Gastroesophageal sphincter (tissue), 4 donors: ENCODE measurements at places on chromosomes 7 and 10.

- ATAC-seq: no peak
These were observed 128.3 kb downstream of the CCDC3 start for GRCh38 chr10:12873172-12873571.

DNA sequence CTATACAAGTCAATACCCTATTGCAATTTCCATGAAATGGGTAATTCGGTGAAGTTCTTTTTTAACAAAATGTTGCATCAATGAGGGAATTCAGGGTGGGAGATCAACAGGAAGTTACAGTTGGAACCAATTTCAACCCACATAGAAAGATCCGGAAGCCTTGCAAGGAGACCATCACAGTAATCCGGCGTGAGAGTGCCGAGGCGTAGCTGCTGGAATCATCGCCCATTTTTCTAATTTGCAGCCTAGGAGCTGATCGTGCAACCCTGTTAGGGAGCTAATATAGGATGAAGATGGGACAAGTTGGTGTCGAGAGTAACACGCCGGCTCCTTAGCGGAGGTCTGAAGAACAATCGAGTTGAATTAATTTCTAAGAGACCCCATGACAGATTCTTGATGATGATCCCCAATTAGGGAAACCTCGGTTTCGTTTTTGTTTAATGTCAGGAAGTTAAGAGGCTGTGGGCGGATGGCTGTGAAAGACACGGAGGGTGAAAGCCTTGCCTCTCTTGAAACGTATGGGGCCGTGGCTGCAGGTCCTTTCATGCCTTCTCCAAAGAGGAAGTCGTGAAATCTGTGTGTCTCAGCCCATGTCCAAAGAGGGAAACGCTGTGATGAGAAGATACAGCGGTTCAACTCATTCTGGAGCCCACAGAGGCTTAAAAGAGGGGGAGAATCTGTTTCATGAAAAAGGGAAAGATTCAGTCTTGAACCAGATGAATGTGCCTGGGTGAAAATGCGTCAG, 51.2 kb upstream of the CARD11 start:
- ATAC-seq: no peak

DNA sequence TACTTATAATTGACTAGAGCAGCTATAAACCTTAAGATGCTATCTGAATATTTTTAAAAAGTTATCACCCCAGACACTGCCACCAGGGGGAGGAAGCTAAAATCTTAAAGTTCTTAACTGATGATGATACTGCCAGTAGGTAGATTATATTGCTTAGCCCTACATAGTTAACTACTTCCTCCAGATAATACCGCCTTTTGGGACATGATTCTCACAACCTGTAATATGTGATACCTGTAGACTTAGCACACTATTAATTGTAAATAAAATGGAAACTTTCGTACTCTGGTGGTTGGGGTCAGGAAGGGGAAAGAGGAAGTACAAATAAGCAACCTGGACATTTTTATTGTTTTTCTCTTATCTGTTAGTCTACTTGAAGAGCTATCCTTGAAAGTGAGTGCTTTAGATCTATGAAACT, 268.9 kb downstream of the ADK start:
- ATAC-seq: no peak

DNA sequence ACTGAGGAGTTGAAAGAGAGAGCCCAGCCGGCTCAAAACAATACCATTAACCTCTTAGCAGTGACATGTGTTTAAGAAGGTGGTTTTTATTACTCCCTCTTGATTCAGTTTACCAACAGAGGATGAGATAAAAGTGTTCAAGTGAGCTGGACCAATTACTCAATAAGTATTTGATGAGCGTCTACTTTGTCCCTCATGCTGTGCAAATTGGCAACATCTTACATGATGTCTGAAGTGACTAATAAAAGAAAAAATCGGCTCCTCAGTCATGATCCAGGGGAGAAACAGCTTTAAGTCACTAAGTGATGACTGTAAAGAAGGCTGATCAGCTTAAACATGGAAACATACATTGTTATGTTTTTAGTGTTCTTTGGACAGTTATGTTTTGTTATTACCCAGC, 7.8 kb downstream of the WNT16 start:
- no peak for ATAC-seq

GRCh38 chr7:123410273-123410904, 124.0 kb downstream of the IQUB start:
- ATAC-seq: peak; percentile 93

DNA sequence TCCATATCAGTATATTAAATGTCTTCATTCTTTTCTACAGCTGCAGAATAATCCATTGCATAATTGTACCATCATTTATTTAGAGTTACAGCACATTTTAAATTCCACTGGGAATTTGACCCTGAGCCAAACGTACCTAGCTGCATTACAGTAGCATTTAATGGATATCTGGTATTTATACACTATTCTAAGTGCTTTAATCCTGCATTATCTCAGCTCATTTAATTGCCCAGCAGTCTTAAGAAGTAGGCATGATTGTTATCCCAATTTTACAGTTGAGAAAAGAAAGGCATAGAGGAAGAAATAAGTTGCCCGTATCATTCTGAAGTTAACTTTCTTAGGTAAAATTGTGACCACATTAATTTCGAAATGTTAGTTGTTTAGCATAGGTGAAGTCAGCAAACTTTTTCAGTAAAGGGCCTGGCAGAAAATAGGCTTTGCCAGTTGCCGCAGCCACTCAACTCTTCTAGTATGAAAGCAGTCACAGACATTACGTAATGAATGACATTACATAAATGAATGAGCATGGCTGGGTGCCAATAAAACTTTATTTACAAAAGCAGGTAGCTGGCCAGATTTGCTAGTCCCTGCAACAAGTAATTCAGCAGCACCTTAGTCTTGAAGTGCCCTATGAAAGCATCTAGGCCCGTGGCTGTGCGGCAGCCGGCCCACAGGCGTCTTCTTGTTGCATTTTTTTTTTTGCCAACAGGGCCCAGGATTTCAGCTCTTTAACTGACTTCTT, 30.0 kb downstream of the GUSB start:
- no peak for ATAC-seq

GRCh38 chr7:124758327-124758726, 7.3 kb downstream of the GPR37 start:
- ATAC-seq: no peak

GRCh38 chr10:33211106-33211878, 123.2 kb downstream of the NRP1 start:
- ATAC-seq: peak; percentile 71

- no peak for ATAC-seq
These were observed 30.8 kb downstream of the SCD start for GRCh38 chr10:100377830-100378229.
